Neural progenitor cell (in vitro differentiated cells): ENCODE measurements at places on chromosomes 7 and 10. TPM values are rescaled to one million over a fixed set of nuclear protein-coding genes. Genes with fewer than 3 reads are reported as not detected.

GRCh38 chr10:77163670-77164348 is 473.8 kb downstream of the KCNMA1 start:
- no peaks in the 10 kb centered on the region for H3K27me3 ChIP-seq
- H3K4me3 ChIP-seq: no peak overlapping the region
- H3K36me3 ChIP-seq: no peaks in the 10 kb centered on the region
- no peak for DNase-seq
- no peaks in the 10 kb centered on the region for H3K4me1 ChIP-seq
- no peak overlapping the region for H3K27ac ChIP-seq

DNA sequence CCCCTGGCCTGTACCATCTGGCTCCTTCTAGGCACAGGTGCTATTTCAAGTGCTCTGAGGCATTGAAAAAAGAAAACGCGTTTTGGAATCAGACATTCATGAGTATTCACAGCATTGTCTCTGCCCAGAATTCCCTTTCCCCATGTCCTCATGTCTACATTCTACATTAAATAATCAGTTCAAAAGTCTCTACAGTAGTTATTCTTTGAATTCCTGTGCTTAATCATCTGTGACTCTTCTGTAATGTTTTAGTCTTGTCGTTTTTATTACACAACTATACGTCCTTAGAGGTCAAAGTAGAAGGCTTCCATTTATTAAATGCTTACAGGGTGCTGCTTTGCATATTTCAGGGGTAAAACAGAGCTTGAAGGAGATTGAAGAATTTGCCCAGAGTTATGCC is 95.7 kb downstream of the BICC1 start:
- no peak overlapping the region for H3K4me3 ChIP-seq
- no peaks in the 10 kb centered on the region for H3K27me3 ChIP-seq
- no peaks in the 10 kb centered on the region for H3K36me3 ChIP-seq

DNA sequence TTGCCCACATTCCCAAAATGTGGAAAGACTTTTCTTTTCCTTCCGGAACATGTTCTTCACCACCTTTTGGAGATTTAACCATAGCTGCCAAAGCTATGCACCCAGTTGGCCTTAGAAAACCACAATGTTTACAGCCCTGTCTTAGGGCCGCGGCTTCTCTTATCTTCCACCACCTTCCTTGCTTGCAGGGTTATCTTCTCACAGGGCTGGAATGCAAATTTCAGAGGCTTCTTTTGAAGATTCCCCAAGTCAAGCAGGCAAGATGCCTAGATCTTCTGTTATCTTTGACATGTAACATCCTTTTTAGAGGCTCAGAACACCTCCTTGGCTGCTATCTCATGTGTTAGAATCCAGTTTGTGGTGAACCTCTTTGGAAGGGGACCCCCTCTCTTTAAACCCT is 11.1 kb downstream of the KCTD7 start:
- no peaks in the 10 kb centered on the region for H3K36me3 ChIP-seq
- H3K27me3 ChIP-seq: no peaks in the 10 kb centered on the region
- no peaks in the 10 kb centered on the region for H3K4me1 ChIP-seq
- H3K4me3 ChIP-seq: no peak overlapping the region

The CHAT gene
- total RNA-seq: not detected in 2 replicates

DNA sequence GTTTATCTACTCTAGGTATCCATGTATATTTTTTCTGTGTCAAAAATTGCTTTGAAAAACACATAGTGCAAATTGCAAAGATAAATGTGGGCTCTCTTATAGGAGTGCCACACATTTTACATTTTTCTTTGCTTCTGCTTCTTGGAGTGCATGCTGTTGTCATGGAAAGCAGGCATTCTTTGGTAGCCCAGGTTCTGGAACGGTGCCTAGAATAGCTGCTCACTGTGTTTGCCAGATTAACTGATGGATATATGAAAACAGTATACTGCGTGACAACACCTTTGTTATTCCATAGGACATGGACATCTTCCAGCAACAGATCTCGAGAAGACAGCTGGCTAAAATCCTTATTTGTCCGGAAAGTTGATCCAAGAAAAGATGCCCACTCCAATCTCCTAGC is 13.4 kb downstream of the NIPSNAP2 start:
- H3K36me3 ChIP-seq: no peaks in the 10 kb centered on the region
- H3K4me3 ChIP-seq: no peak overlapping the region
- no peaks in the 10 kb centered on the region for H3K27me3 ChIP-seq
- no peak overlapping the region for H3K27ac ChIP-seq
- no peak for DNase-seq
- no peaks in the 10 kb centered on the region for H3K4me1 ChIP-seq

- H3K4me3 ChIP-seq: peak overlapping the region; percentile 30
- H3K27me3 ChIP-seq: no peaks in the 10 kb centered on the region
- no peak overlapping the region for H3K27ac ChIP-seq
- no peaks in the 10 kb centered on the region for H3K4me1 ChIP-seq
These were observed 14.1 kb upstream of the CRCP start for GRCh38 chr7:66100408-66101050.
